Amygdala (tissue), 56 donors: ENCODE measurements at places on chromosomes 1 and 21.
A peak's percentile ranks its signal among the peaks of the same experiment; 100 is the strongest.

DNA sequence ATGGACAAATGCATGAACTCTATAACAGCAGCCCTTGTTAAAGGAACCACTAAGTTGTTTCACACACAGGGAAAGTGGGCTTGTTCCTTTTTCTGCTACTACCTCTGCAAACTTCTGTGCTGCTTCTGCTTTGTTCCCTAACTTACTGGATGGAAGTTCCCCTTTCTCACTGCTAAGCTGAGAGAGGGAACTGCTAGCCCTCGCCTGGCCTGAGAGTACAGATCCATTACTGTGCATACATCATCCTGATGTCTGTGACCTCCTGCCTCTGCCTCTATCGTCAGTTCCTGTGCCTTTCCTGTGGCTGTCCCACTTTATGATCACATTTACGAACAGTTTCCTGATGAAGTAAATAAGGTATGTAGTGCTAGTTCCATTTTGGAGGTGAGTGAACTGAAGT is 3.5 kb downstream of the GNAT2 start:
- no peak for DNase-seq

DNA sequence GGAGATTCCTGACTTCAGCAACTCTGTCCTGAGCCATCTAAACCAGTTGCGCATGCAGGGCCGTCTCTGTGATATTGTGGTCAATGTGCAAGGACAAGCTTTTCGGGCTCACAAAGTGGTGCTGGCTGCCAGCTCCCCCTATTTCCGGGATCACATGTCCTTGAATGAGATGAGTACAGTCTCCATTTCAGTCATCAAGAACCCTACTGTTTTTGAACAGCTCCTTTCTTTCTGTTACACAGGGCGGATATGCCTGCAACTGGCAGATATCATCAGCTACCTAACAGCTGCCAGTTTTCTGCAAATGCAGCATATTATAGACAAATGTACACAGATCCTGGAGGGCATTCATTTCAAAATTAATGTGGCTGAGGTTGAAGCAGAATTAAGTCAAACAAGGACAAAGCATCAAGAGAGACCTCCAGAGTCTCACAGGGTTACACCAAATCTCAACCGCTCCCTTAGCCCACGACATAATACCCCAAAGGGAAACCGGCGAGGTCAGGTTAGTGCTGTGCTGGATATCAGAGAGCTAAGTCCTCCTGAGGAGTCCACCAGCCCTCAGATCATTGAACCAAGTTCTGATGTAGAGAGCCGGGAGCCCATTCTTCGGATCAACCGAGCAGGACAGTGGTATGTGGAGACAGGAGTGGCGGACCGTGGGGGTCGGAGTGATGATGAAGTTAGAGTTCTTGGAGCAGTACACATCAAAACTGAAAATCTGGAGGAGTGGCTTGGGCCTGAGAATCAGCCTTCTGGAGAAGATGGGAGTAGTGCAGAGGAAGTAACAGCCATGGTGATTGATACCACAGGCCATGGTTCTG is 2.3 kb downstream of the ZBTB37 start:
- peak; percentile 29 for DNase-seq

DNA sequence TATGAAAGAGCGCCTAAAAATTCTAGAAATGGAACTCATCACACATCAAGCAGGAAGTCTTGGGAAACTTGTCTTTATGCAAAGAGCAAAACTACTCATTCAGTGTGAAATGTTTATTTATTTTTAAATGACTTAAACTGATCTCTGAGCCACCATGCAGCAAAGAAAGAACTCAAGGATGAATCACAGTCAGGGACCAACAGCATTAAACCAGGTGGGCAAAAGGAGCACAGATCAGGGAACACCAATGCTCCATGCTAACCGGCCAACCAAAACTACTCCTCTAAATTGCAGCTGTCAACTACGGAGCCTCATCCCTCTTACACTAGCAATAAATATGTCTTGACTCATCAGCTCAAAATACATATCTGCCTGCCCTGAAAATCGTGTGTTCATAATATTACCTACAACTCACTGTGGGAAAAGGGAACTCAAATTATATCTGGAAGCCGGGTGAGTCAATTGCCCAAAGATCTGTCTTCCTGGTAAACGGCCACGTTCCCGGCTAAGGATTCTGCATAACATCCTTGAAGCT is 129.2 kb downstream of the PTPN14 start:
- no peak for DNase-seq

- DNase-seq: no peak
These were observed 384.3 kb downstream of the PTPRU start for GRCh38 chr1:29620631-29621030.

DNA sequence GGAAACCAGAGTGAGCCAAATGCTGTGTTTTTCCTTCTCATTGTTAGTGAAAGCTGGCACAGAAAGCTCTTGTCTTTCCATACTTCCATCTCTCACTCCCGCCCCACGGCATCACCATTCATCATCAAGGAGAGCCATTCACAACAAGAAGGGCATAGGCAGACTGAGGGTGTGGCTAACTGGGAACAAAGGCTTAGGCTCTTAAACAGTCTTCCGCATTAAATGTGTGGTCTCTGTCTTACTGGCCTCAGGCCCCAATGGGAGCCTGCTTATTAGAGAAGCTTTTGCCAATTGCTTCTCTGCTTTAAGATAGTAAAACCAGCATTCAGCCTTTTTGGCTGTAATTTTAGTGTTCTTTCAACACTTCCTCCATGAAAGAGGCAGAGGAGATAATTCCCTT is 51.4 kb downstream of the TNFSF18 start:
- no peak for DNase-seq
